Fibroblast of skin of back (primary cell): ENCODE measurements at places on chromosomes 4 and X.

GRCh38 chr4:57672846-57673433 is 562.8 kb upstream of the IGFBP7 start:
- no peak for DNase-seq

DNA sequence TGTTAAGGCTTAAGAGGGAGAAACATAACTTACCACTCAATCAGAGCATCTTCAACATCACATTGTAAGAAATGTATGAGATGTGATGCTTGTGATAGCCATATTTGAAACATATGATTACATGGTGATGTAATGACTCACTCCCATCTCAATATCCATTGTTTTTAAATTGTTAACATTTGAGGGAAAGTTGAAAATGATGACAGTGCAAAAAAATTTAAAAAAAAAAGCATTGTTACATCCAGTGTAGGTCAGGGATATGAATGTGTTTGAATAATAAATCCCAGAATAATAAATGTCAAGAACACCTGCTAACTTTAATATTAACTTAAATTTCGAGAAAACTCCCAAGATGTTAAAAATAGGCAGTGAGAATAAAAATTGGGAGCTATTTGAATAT is 6.4 kb upstream of the CCSER1 start:
- no peak for DNase-seq

DNA sequence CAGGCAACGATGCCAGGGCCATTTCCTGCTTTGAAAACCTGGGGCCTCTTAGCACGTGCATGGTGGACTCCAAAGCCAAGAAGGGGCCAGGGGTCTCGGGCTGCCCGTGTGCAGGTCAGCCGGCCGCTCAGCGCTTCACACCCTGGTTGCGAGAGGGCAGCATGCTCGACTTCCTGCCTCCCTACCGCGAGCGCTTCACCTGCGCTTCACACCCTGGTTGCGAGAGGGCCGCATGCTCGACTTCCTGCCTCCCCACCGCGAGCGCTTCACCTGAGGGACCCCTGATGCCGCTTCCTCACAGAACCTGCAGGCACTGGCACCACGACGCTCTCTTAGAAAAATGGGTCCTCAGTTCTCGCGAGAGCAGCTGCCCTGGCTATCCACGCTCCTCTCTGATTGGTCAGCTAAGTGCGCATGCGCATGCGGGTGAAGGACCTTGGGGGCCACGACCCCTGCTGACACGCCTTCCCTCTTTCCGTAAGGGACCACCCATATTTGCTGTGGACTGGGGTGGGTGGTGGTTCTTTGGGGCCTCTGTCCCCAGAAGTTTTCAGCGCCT is at the start of gene FAM9A:
FAM9A (minus strand) TSS at position 343 of the 559 bp plus-strand sequence. CDS start 1,212 bp downstream, outside the sequence.
- no peak for DNase-seq

DNA sequence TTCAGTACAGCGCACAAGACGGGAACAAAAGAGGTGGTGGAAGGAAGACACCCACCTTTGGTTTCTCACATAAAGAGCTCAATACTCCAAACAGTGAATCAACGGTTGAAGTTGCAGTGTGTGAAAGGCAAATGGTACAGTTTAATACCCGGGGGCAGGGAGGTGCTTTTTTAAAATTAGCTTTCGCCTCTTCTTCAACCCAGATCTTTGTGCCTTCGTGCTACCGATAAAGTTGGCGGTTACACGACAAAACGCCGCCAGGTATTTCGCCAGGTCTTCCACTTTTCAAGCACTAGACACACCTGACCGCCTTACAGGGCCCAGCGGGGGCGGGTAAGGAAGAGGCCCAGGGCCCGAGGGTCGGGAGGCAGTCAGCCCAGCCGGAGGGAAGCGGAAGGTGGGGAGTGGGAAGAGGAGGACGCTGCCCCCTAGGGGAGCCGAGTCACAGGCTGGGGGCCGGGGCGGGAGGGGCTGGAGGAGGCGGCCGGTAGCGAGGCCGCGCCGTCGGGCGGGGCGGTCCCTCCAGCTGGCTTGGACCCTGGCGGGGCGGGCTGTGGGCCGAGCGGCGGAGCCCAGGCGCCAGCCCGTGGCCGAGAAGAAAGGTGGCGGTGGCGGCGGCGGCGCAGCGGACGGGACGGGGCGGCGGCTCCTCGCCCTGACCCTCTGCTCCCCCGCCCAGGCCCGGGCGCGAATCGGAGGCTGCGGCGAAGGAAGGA is 16.0 kb downstream of the UTP3 start:
- peak; percentile 79 for DNase-seq

GRCh38 chr4:139919004-139919403 is 235.0 kb downstream of the MAML3 start:
- DNase-seq, result peak; percentile 45

GRCh38 chr4:211033-211511 is 86.8 kb downstream of the ZNF718 start:
- DNase-seq, result no peak

DNA sequence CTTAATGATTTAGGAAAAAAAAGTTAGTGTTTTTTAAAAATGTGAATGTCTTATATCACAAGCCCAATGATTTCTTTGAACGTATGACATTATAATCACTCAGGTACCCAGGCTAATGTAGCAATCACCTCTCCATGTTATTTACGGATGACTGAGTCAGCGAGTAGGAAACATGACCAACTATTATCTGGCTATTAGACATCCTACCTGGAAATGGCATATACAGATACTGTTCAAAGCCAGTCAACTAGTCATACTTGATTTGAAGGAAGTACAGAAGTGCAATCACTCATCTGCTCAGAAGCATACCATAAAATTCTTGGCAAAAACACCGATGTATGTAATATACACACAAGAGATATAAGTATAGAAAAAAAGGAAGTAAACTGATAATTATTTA is 732.5 kb downstream of the ARAP2 start:
- no peak for DNase-seq

- no peak for DNase-seq
These were observed 146.1 kb upstream of the TBL1X start for GRCh38 chrX:9318766-9319165.

GRCh38 chr4:10758906-10759305 is 74.3 kb upstream of the CLNK start:
- DNase-seq, result peak; percentile 72
